ENCODE measurements at places on chromosomes 3 and 15. TPM values are rescaled to one million over a fixed set of nuclear protein-coding genes. Genes with fewer than 3 reads are reported as not detected.

Gene TRIP4
- 24.5 TPM for total RNA-seq

Gene NR1I2
- total RNA-seq, result not detected

Gene SERPINI2
- not detected for total RNA-seq

Gene QRICH1
- 43.9 TPM for total RNA-seq

Gene ACAD11
- 4.5 TPM for total RNA-seq

Gene USP13
- 13.0 TPM for total RNA-seq

Gene GDPGP1
- total RNA-seq, result 4.5 TPM

Gene MME
- total RNA-seq, result not detected

Gene PPP1R14D
- total RNA-seq, result 0.21 TPM

Gene MYLK
- total RNA-seq, result 17.7 TPM

Gene TP63
- 0.18 TPM for total RNA-seq

Gene P2RY1
- 0.54 TPM for total RNA-seq

Gene CX3CR1
- 0.04 TPM for total RNA-seq

Gene B3GALNT1
- 0.18 TPM for total RNA-seq

Gene CCR8
- not detected for total RNA-seq

Gene PLAAT1
- 0.09 TPM for total RNA-seq

Gene ARHGEF26
- total RNA-seq, result 12.6 TPM

Gene TMC3
- total RNA-seq, result not detected

Gene C3orf70
- 0.16 TPM for total RNA-seq

Gene EXD1
- 0.35 TPM for total RNA-seq

Gene SYNPR
- not detected for total RNA-seq

Gene GRK7
- total RNA-seq, result not detected

Gene ITPKA
- total RNA-seq, result 13.2 TPM

Data from A549 treated with dexamethasone at 1 μM for 4 hours (cell line).